Hippocampal formation (tissue), 2 donors: ENCODE measurements at places on chromosomes 13 and 19.

- no peak for DNase-seq
Observed at GRCh38 chr19:28744943-28745342, 468.0 kb downstream of the UQCRFS1 start.

- DNase-seq, result no peak
Observed at GRCh38 chr19:48248081-48248833, 7.5 kb downstream of the CARD8 start.

DNA sequence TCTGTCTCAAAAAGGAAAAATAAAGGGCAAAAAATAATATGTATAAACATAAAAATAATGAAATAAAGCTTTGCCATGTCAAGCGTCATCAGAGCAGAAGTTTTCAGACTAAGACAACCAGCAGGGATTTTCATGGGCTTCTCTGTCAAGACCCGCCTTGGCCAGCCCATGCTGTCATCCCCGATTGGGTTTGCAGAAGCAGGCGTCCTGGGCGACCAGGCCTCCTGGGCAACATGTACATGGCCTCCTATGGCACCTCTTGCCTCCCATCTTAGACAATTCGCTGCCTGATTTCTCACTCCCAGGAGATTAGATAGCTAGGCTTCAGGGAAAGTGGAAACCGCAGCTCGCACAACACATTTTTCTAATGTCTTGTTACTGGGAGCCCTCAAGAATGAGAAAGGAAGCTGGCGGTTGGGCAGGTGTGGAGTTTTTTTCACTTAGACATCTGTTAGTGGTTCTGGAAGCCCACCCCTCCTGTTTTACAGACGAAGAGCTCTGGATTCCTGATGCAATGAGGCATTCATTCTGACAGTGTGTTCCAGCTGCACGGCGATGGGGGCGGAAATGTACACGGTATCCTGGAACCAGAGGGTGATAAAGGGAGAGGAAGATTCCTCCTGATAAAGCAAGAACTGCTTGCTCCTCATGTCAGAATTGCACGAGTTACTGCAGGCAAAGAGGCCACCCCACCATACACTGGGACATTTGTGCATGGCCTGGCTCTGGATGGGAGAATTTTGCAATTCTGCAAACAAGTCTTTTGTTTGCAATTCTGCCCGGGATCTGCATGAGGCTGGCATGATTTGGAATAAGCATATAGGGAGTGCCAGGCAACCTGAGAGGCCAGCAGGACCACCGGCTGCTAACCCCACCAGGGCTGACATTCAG, 47.4 kb upstream of the KATNAL1 start:
- no peak for DNase-seq

DNA sequence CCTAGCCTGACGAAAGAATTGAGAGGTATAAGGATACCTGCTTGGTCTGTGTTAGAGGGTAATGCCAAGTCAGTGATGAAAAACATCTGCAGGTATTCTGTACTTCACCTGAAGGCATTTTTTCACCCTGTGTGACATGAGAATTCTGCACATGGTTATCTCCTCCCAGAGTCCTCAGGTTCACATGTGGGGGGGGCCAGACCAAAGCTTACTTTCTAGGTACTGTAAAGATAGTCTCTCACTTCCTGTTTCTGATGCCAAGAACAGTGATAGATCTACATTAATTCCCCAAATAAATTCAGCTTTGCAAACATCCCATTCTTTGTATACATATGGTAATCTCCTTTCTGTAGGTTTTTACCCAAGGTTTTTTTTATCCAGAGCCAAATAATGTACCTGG, 53.4 kb downstream of the GPC6 start:
- no peak for DNase-seq

DNA sequence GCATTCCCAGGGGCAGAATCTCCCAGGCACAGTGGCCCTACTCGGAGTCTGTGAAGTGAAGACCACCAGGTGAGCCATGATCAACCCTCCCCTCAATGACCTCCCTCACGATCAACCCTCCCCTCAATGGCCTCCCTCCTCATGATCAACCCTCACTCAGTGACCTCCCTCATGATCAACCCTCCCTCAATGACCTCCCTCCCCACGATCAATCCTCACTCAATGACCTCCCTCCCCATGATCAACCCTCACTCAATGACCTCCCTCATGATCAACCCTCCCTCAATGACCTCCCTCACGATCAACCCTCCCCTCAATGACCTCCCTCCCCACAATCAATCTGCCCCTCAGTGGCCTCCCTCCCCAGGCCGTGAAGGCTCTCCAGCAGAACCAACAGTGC, 32.1 kb downstream of the SBNO2 start:
- no peak for DNase-seq

DNA sequence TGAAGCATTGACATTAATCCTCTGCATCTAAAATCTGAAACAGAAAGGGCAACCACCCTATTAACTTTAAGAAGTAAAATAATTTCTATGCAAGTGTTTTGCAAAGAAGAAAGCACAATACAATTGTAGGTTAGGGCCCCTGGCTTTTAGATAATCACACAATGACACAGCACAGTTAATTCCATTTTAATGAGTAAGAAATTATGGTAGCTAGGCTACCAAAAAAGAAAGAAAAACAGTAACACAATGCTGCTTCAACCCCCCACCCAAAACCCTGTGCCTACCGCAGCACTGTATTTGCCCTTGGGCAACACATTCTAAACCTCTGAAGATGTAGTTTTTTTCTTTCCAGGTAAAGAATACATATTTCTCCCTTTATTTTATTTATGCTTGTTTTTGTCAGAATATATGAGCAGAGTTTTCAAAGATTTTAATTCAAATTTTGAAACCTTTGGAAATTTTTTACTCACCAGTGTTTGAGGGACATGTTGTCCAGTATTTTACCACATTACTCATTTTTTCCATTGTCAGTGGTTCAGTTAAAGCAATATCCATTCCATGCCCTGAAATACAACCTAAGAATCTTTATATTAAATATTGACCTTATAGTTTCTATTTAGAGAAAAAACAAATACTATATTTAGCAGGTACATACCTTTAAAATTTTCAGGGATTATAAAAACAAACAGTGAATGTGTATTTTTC, 21.1 kb downstream of the SOHLH2 start:
- DNase-seq, result no peak

- DNase-seq, result no peak
Observed at GRCh38 chr13:56349866-56350265, 790.9 kb upstream of the PRR20A start.

- no peak for DNase-seq
Observed at GRCh38 chr19:6769006-6769619, 1.9 kb upstream of the SH2D3A start.

- no peak for DNase-seq
Observed at GRCh38 chr13:24624801-24625231, 55.4 kb upstream of the ATP12A start.

- DNase-seq, result no peak
Observed at GRCh38 chr13:104616990-104617389, 1550.8 kb upstream of the SLC10A2 start.

DNA sequence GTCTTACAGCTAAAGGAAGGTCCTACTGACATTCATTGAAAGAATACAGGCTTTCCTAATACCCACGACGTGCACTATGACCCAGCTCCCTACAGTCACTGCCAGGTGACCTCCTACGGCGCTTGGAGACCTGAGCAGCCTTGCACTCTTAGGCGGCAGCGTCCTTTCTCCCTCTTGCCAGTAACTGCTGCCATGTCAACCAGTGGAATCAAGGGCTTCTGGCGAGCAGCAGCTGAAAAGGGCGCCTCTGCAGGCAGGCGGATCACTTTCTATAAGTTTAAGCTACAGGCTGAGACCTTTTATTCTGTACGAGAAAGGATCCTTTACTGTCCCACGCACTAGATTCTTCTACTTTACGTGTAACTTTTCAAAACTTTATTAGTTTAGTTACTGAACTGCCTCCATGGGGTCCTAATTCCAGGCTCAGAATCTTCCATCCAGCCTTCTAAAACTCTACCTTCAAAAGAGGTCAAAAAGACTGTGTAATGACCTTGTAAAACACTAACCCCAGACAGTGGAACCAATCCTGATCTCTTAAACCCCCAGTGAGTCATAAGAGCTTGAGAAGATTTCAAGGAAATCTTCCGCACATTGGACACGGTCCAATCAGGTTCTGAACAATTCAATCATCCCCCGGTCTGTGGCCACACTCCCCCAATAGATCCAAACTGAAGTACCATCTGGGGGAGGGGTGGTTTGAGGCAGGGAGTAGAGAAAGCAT, 1.9 kb downstream of the KCTD12 start:
- no peak for DNase-seq

- no peak for DNase-seq
Observed at GRCh38 chr13:73767191-73767741, 366.9 kb downstream of the KLF12 start.

- no peak for DNase-seq
Observed at GRCh38 chr19:7393939-7394730, 45.4 kb downstream of the ARHGEF18 start.

GRCh38 chr19:38537071-38537936, 80.4 kb downstream of the MAP4K1 start:
- DNase-seq, result no peak

GRCh38 chr19:35519291-35519690, 5.8 kb upstream of the DMKN start:
- DNase-seq, result no peak

GRCh38 chr13:76094645-76095044, 458.5 kb downstream of the LMO7 start:
- DNase-seq, result no peak

- DNase-seq, result no peak
Observed at GRCh38 chr13:52446265-52446664, 4.2 kb downstream of the VPS36 start.

GRCh38 chr19:48433337-48433736, 12.4 kb upstream of the GRWD1 start:
- no peak for DNase-seq

DNA sequence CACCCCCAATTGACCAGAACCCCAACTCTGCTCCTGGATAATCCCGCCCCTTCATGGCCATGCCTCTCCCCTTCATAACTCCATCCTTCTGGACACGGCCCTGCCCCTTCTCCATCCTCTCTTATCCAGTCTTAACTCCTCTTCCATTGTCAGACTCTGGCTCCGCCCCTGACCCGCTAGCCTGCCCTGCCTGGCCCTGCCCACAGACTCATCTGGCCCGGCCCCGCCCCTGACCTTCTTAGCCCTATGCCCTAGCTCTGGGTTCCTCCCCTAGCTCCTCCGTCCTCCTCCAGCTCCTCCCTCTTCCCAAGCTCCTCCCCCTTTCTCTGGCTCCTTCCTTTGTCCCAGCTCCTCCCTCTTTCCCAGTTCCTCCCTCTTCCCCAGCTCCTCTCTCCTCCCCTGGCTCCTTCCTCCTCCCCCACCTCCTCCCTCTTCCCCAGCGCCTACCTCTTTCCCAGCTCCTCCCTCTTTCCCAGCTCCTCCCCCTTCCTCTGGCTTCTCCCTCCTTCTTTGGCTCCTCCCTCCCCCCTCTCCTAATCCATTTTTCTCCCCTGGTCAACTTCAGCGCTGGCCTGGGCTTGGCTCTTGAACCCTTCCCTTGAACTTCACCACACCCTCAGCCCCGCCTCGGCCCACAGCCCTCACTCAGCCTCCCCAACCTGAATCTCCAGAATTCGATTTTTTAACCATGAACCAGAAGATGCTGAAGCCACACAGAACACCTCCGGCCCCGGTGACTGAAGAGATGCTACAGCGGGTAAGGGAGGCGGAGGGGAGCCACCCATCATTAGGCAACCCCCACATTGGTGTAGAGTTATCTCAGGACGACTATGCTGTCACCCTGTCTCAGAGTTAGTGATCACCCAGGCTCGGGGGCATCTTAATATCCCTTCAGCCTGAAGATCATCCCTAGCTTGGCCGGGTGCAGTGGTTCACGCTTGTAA, 9.2 kb upstream of the ZNF358 start:
- no peak for DNase-seq

DNA sequence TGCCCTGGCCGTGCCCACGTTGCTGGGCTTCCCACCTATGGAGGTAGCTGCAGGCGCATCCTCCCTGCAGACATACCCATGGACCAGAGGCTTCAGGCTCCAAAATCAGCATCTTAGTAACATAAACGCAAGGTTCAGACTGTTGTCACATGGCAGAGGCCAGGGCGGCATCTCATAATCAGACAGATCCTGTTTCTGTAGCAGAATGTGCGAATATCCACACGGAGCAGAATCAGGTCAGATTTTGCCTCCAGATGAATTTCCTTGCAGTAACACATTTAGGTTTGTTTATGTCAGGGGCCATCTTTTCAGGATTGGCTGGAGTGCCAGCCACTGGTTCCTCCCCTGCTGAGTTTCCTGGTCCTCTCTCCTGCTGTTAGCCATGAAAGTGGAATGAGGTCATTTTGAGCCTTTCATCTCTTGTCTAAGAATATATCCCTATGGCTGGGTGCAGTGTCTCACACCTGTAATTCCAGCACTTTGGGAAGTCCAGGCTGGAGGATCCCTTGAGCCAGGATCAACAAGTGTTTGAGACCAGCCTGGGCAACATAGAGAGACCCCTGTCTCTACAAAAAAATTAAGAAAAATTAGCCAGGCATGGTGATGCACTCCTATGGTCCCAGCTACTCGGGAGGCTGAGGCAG, 20.5 kb downstream of the SMARCA4 start:
- DNase-seq, result no peak

GRCh38 chr13:24202215-24202614, 41.7 kb downstream of the SPATA13 start:
- DNase-seq, result no peak

DNA sequence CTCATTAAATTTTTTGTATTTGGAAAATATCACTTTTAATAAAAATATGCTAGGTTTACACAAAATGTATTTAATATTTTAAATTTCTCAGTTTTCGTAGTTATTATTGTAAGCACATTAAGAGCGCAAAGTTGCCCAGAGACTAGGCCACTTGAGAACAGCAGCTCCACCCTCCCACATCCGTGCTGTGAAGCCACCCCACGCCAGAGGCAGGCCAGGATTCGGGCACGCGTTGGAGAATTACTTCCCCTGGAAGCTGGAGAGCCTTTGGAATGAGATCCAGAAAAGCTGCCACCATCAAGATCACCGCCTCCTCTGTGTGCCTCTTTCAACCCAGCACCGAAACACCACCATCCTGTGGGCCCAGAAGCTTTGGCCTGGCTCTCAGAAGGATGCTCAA, 41.0 kb upstream of the SPACA7 start:
- no peak for DNase-seq

- DNase-seq, result no peak
Observed at GRCh38 chr19:57872450-57872849, 16.4 kb downstream of the ZNF814 start.

- peak; percentile 38 for DNase-seq
Observed at GRCh38 chr19:9586764-9587163, 2.5 kb upstream of the ZNF121 start.

DNA sequence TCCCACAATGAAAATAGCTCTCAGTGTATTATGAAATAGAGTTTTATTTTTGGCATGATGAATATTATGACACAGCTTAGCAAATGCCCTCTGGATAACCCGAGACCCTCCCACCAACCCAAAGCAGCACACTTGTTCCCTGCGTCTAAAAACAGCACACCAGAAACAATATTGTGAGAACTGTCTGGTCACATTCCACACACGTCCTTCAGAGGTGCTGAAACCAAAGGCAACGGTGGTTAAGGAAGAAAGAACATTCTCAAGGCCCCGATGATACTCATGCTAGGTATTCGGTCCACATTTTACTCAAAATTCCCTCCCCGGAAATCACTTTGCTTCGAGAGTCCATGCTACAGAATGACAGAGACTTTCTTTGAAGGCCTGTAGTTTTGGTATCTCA, 156.7 kb downstream of the SLC7A1 start:
- DNase-seq, result no peak

GRCh38 chr13:29847501-29847983, 2.9 kb downstream of the UBL3 start:
- peak; percentile 48 for DNase-seq

- no peak for DNase-seq
Observed at GRCh38 chr19:29031216-29031615, 181.7 kb downstream of the UQCRFS1 start.

- DNase-seq, result no peak
Observed at GRCh38 chr19:3190921-3191805, 5.4 kb downstream of the NCLN start.
